ENCODE measurements at places on chromosomes 2 and 18.

GRCh38 chr2:184689638-184690037, 91.3 kb downstream of the ZNF804A start:
- no peak for DNase-seq

GRCh38 chr2:227411990-227412350, 24.2 kb upstream of the SCYGR1 start:
- no peak for DNase-seq

- DNase-seq = no peak
Measured at GRCh38 chr2:101398116-101398821, 11.0 kb upstream of the CREG2 start.

DNA sequence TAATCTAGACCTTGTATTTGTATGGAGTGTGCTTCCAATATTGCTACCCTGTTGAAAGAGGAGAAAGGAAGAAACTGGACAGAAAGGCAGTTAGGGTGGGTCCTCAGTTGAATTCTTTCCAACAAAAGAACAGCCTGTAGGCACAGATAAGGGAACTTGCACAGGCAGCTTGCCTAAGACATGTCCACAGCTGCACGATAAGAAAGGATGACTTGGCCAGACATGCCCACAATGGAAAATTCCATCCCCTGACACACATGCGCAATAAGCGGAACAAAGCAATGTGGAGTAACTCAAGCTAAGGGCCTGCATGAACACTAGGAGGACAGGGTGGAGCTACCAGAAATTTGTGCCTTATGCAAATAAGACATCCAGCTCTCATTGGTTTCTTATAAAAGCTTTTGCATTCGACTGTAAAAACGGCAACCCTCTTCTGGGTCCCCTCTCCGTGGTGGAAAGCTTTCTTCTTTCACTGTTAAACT, 1084.7 kb upstream of the NXPH2 start:
- DNase-seq = no peak

DNA sequence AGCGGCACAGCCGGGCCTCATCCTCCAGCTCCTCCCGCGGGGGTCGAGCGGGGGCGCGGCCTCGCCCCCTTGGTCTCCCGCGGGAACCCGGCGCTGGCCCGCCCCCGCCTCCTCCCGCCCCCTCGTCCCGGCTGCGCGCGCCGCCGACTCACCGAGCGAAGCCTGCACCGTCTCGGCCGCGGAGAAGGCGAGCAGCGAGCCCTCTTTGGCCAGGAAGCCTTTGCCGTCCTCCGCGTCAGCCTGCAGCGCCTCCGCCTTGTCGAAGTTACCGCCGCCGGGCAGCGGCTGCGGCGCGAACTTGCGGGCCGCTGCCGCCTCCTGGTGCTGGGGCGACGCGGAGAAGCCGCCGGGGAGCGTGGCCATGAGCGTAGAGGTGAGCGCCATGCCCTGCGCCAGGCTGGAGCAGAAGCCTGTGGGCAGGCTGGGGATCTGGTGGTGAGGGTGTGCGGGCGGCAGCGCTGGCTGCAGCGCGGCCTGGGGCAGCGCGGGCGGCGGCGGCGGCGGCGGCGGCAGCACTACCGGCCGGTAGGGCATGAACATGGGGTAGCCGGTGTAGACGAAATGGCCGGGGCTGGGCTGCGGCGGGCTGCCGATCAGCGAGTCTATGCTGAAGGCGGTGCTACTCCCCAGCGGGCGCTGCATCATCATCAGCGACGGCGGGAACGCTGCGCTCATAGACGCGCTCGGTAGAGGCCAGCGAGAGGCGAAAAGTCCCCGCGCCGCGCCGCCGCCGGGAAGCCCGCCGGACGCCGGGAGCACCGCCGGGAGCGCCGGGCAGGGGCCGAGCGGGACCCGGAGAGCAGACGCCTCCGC, 683 bp downstream of the GBX2 start:
- DNase-seq = no peak

GRCh38 chr2:207704671-207705070, 6.8 kb upstream of the CCNYL1 start:
- DNase-seq = no peak

DNA sequence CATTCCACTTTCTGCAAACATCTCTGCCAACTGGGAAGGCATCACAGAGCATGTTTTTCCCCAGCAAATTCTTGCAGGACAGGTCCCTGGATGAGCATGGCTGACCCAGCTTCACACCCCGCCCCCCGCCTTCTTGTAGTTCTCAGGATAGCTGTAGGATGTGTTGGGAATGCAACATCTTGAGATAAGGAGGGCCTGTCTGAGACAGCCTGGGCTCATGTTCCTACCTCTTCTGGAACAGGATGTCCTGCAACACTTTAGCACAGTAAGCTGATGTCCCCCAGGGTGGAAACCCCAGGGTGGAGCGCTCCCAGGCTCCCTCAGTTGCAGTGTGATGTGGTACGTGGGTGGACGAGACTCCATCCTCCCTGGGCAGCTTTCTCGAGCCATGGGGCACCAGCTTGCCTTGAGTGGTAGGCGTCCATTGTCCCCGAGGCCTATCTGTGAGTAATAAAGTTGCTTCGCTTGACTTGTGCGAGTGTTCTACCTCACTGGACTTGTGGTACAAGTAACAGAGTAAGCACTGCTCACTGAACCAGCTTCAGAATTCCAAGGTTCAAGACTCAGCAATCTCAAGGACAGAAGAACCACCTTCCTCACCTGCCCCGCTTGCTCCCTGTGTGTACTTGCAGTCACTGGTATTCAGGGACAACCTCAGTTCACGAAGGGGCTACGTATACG, 48.6 kb downstream of the EMX1 start:
- no peak for DNase-seq

DNA sequence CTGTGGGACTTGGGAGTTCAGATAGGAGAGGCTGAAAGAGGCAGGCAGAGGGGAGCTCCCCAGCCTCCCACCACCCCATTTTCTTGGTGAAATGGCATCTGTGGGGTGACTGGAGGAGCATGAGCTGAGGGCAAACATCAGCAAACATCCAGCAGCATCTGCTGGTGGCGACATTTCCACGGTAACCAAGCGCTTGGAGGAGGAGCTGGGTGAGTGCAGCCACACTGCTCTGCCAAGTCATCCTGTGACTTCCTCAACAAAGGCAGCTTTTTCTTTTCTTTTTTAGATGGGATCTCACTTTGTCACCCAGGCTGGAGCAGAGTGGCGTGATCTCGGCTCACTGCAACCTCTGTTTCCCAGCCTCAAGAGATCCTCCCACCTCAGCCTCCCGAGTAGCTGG, 5.6 kb downstream of the TXNL4A start:
- DNase-seq = no peak

DNA sequence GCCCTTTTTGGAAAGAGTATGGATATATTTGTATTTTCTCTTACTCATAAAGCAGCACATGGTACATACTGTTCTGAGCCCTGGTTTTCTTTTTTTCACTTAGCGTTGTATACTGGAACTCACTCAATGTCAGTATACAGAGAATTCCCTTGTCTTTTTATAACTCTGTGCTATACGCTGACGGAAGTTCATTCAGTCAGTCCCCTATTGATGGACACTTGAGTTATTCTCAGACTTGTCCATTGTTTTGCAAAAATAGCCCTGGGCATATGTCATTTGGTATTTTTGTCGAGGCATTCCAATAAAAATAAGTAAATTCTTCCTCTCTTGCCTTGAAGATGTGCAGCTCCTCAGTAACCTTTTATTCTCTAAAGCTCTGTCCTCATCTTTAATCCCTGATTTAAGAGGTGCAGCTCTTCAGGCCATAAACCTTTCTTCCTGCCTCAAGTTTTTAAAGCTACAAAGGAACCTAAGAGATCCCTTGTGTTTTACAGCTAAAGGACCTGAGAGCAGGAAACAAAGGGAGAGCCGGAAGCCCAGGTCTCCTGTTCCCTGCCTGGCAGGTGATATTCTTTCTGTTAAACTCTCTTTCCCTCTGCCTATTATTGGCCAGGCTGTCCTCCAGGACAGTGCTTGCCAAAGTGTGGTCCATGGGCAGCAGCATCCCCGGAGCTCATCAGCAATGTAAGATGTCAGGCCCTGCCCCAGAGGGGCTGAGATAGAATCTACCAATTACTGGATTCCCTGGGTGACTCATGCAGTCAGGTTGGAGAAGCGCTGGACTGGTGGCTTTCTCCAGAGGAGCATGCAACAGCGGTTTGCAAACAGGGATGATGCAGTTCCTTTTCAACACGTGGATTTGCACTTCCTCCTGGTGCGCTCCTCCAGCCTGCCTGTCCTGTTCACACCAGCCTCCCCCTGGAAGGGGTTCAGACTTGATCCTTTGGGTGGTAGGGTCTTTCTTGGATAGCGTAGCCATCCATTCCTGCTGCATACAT, 158.0 kb downstream of the NEDD4L start:
- DNase-seq = no peak

- no peak for DNase-seq
Measured at GRCh38 chr18:5891854-5892215, 3.5 kb downstream of the TMEM200C start.

DNA sequence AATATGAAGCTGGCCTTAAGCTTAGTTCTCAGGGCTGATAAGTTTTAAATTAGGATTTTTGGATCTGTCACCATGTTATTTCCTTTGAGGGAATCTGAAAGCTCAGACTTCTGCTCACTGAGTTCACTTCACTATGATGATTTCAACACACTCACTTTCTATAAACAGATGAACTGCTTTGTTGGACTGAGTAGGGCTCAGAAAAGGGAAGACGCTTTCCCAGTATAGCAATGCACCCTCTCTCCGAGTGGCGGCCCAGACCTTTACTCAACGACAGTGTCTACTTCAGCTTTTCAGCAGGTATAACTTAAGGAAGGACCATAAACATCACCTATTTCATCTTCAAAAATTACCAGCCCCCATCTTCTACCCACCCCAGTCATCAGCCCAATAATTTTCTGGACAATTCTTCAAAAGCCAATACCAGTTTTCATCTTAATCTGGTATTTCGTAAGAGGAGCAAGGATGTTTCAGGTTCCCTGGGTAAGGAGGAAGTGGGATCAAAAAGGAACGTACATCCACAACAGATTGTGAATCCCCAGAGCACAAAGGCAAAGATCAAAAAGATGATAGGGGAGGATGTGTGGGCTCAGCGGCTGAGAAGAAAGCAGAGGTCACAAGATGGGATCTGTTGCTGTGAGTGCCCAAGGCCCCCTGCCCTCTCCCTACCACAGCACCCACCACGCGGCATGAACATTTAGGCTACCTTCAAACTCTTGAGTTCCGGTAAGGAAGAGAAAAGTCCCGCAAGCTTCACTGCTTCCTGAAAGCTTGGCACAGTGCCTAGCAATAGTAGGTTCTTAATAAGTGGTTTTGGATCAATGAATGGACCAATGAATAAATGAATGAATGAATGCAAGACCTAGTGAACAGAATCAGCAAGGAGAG, 41.9 kb downstream of the LPIN2 start:
- DNase-seq = no peak

DNA sequence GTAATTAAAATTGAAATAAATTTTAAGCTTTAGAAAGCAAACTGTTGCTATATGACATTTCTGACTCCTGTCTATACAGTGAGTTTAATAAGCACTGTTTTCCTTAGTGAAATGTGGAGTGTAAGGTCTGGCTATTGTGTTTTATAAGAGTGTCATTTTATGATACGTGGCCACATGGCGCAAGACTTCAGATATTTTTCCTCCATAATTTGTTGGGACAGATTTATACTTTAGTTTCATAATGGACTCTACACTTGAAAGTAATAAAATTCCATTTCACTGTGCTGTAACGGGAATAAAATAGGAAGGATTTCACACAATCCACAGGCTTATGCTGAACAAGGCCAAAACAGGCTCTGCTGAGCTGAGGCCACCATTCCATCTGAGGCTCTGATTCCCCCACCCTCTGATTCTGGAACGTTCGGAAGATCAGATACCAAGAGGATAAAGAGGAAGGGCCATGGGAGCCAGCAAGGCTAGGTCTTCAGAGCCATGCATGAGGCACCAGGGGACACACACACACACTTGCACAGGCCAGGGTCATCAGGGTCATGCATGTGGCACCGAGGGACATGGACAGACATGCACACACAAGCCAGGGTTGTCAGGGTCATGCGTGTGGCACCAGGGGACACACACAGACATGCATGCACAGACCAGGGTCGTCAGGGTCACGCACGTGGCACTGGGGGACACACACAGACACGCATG, 35.6 kb downstream of the HDAC4 start:
- DNase-seq = no peak

DNA sequence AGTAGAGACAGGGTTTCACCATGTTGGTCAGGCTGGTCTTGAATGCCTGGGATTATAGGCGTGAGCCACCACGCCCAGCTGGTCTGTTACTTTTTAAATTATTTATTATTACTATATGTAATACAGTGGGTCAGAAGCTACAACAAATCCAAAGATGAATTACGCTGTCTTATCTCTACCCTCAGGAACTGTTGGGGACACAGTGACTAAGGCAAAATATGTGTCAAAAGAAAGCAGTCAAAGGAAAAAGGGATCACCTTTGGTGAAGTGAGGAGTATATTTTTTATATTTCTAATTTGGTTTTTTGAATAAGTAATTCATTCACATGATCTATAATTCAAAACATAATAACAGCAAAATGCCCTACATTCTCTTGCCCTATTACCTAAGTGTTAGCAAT, 4.7 kb downstream of the CREB1 start:
- DNase-seq = no peak

- DNase-seq = no peak
Measured at GRCh38 chr2:74843899-74844298, 10.0 kb downstream of the HK2 start.

Measured in left kidney (tissue), 8 donors.